ENCODE measurements at places on chromosomes 3 and 15.

- no peak for DNase-seq
Observed at GRCh38 chr3:123587401-123587800, 2.5 kb upstream of the HACD2 start.

GRCh38 chr3:124296406-124296805 lies 304.5 kb upstream of the ROPN1 start:
- DNase-seq: no peak

- no peak for DNase-seq
Observed at GRCh38 chr3:117744935-117745334, 1035.4 kb downstream of the TUSC7 start.

DNA sequence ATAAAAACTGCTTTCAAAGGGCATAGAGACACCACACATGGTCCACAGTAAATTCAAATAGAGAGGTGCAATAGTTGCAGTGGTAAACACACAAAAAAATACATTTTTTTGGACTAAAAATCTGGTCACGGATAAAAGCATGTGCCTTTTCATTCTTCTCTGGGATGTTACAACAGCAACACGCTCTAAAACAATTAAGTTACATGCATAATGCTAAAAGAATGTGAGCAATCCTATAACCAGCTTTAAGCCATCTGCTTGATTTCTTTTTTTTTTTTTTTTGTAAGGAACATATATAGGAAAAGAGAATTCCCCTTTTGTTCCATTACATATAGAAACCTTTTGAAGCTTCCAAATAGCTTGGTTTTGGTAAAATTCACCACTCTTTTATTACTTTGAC lies 20.0 kb downstream of the WNT5A start:
- peak; percentile 86 for DNase-seq

GRCh38 chr3:123658852-123659206 lies 74.0 kb upstream of the HACD2 start:
- DNase-seq: no peak

GRCh38 chr3:126395846-126396513 lies 1.3 kb downstream of the CFAP100 start:
- DNase-seq: no peak
